ENCODE measurements at places on chromosomes 1 and 21.
A peak's percentile ranks its signal among the peaks of the same experiment; 100 is the strongest.

- peak; percentile 81 for DNase-seq
Observed at GRCh38 chr1:234886081-234886984, 242.3 kb downstream of the TOMM20 start.

- DNase-seq, result peak; percentile 29
Observed at GRCh38 chr1:67367370-67368045, 59.8 kb downstream of the IL12RB2 start.

DNA sequence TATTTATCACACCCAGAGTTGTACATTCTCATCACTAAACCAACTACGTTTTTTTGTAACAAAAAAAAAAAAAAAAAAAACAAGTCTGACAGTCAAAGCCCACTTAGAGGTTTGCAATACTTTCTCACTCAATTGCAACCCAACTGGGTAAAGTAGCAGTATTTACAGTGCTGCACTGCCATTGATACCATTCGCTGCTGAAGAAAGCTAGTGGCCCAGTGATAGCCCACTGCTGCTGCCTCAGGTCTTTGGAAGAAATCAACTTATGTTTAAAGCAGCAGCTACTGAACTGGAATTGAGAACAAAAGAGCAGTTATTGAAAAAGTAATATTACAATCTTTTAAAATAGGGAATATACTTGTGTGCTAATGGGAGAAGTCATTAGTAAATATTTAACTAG lies 2.7 kb downstream of the HNRNPU start:
- no peak for DNase-seq

- DNase-seq, result no peak
Observed at GRCh38 chr1:154623358-154623757, 15.4 kb upstream of the ADAR start.

- DNase-seq, result peak; percentile 90
Observed at GRCh38 chr1:3473381-3473844, 18.9 kb downstream of the ARHGEF16 start.

- no peak for DNase-seq
Observed at GRCh38 chr1:42961312-42962091, 2.8 kb upstream of the SLC2A1 start.
